Stimulated activated CD4-positive, alpha-beta T cell treated with anti-CD3 and anti-CD28 coated beads, Interleukin-1b, Interleukin-23, amount 100 ng/mL, for 1 hour (primary cell): ENCODE measurements at places on chromosomes 5 and 9.

DNA sequence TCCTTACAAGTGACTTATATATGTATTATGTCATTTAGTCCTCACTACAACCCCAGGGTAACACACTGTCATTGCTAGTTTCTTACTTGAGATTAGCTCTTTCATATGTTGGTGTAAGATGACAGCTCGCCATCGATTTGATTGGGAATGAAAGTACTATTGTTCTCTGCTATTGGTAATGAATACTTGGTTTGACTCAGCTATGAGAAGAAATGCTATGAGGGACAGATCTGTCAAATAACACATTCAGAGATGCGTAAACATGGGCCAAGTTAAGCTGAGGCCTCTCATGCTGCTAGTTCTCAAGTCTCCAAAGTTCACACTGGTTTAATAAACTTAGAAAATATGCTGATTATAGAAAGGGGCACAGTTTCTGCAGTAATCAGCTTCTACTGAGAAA is 142.7 kb downstream of the SGCD start:
- no peak for DNase-seq

DNA sequence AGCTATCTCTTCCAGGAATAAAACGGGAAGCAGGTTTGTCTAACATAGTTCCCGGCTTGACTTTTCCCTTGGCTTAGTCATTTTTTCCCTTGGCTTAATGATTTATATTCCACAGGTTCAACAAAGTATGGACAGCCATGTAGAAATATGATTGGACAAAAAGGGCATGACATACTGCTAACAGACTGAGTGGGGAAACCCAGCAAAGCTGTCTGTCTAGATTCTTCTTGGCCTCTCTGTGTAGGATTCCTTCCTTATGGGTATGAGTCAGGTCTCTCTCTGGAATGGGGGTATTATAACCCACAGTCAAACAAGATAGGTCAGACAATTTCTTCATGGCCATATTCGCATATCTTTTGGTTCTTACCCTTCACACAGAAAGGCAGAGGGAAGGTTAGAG is 5.7 kb upstream of the MTAP start:
- DNase-seq = no peak

DNA sequence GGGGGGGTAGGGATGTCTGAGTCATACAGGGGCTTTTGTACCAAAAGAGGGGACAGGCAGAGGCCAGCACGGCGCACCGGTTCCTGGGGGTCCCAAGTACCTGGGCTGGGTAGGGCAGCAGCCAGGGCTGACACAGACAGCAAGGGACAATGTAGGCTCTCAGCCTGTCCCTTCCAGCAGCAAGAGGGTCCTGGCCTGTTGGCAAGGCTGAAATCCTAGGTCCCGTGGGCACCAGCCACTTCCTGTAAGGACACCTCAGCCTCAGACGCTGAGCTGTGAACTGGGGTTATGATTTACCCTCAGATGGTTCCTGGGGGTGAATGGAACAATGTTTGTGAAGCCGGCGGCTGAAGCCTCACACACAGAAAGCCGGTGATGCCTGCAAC is 41.3 kb downstream of the NACC2 start:
- no peak for DNase-seq

DNA sequence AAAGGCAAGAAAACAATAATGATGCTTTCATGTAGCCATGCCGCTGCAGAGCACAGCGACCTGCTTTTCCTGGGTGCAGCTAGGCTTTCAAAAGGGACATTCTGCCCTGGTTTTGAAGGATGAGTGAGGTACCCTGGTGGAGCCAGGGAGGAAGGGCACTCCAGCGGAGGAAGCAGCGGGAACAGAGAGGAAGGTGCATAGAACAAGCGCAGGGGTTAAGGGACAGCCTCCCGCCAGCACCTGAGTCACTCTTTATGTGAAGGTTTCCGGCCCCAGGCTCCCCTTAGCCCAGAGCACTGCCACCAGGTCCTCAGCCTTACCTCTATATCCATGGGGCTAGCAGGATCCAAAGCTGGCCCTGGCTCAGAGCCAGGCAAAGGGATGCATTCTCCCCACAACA is 221.1 kb downstream of the CDK5RAP2 start:
- no peak for DNase-seq

DNA sequence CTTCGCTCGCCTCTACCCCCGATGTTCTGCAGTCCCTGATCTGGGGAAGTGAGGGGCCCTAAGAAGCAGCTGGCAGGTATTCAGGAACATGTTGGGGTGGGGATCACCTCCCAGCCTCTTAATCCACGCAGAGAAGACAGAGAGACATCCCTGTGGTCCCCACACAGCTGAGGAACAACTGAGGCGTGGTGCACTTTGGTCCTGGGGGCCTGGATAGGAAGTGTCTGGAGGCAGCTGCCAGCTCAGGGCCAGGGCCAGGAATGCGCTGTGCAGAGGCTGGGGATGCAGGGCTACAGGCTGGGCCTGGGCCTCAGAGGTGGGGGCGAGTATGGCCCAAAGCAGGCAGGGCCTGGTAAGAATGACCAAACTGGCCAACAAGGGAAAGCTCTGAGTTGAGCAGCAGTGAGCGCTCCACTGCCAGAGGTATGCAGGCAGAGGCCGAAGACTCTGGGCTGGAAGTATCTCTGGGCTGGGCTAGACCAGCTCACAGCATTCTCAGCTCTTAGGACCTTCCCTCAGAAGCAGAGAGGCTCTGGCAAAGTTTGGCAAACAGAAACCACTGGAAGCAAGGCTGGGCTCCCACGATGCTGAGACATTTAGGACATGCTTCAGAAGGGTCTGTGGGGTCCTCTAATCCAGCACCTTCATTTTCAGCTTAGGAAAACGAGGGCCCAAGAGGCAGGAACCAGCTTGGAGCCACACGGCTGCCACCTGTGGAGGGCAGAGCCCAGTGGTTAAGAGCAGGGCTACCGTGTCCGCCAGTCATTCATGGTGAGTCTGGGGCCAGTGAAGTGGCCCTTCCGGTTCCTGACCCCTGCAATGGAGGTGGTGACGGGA is 174.4 kb downstream of the GAPVD1 start:
- no peak for DNase-seq

DNA sequence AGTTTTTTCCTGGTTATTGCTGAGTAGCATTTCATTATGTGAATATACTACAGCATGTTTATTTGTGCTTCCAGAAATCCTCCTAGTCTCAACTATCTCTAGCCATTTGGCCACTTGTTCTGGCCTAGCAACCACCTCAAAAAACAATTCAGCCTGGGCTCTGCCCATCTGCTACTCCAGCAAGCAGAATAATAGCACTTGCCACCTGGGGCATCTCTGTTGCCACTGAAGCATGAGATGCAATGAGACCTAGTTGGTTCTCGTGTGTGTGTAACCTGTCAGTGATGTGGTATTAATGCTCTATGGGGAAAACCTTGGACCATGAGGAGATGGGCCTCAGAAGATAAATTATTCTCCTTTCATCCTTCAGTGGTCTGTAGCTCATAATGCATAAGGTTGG is 129.5 kb downstream of the RNF180 start:
- DNase-seq = no peak

DNA sequence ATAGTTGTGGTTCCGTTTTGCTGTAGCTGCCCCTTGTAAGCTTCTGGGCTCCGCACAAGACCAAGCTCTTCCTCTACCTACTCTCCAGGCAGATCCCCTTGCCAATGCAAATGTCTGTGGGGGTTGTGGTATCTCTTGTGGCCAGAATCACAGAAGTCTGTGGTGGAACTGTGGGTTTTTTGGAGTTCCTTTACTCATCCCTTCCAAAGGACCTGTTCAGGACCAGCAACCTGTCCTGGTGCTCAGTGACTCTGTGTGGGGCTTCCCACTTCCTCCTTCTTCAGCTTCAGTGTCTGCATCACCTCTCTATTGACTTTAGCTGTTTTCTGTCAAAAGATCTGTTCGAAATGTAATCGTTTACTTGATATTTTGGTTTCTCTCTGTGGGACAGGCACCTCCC is 441.3 kb upstream of the ADAMTSL1 start:
- no peak for DNase-seq

GRCh38 chr9:88773126-88773525 is 218.1 kb upstream of the S1PR3 start:
- DNase-seq = no peak

DNA sequence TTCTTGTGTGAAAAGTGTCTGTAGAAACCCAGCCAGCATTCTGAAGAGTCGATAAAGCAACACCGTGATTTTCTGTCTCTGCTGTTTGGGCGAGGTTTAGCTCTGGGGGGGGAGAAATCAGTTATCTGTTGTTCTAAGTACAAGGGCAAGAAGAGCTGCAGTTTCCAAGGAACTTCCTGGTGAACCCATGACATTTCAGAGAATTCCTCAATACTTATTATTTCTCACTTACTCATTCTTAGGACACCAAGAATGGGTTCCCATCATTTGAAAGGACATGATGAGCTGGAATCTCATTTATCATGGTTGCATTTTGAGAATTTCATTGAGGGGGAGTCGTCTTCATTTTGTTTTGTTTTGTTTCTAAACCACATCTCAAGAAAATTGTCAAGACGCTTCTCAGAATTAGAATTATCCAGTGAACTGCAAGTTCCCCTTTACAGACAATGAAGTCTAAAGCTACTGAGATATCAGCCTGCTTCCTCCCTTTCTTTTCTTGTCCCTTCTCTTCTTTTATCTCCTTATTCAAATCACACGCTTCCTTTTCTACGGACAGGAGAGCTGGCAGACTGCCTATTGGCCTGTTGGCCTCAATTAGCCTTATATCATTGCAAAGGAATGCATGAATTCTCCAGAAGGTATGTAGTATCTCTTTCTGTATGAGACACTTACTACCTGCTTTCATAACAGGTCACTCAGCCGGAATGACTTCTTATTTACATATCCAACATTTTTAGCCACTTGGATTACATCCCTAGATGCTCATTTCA is 53.7 kb downstream of the ZNF462 start:
- no peak for DNase-seq

GRCh38 chr5:131745703-131746102 is 51.1 kb downstream of the FNIP1 start:
- DNase-seq = no peak

GRCh38 chr9:135039266-135039870 is 48.1 kb upstream of the OLFM1 start:
- DNase-seq = no peak

DNA sequence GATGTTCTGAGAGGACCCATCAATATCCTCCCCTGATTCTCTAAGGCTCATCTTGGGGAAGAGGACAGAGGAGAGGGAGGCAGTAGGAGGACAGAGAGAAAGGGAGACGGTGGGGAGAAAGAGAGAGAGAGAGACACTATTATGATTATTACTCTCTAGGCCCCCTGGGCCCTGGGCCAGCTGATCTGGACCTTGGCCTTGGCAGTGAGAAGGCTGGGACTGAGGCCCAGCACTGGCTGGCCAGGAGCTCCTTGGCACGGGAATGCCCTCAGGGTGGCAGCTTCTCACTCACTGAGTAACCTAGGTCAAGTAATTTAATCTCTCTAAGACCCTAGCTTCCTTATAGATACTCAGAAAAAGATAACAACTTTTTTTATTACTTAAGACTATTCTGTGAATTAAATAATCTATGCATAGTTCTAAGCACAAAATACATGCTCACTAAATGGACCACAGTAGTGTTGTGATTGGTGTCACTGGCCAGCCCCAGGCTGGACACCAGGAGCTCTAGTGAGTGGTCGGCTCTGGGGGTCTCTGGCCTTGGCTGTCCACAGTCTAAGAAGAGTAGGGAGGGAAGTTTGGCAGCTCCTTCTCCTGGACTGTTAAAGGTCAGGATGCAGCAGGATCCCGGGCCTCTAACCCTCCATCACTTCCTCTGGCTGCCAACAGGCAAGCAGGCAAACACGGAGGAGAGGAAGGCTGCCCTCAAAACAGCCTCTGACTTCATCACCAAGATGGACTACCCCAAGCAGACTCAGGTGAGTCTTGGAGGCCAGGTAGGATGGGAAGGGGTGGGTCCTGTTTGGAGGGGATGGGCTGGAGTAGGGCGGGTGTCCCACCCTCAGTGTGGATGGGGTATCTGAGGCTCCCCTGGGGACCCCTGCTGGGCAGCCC is 50.0 kb downstream of the GSN start:
- DNase-seq = no peak

- DNase-seq = no peak
Observed at GRCh38 chr9:14418941-14419937, 105.3 kb upstream of the NFIB start.

DNA sequence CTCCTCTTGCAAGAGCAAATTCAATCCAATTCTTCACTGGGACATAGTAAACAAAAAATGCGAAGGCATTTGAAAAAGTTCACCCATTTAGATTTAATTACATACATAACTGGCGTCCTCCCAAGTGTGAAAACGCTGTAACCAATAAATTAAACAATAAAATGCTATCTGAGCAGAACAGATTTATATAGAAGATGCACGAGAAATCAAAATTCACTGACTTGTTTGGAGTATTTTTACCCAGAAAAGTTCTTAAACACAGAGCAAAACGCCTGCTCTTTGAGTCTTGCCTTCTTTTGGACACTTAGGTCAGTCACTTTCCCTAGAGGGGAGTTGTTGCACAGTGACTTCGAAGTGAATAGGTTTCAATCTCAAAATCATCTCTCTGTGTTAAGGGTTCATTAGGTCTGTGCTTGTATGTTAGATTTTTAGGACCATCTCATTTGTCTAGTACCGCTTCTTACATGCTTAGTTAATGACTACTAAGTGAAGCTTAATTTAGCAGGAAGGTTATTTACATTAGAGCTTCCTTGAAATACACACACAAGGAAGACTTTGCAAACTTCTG is 1.9 kb downstream of the ALDH1A1 start:
- no peak for DNase-seq

DNA sequence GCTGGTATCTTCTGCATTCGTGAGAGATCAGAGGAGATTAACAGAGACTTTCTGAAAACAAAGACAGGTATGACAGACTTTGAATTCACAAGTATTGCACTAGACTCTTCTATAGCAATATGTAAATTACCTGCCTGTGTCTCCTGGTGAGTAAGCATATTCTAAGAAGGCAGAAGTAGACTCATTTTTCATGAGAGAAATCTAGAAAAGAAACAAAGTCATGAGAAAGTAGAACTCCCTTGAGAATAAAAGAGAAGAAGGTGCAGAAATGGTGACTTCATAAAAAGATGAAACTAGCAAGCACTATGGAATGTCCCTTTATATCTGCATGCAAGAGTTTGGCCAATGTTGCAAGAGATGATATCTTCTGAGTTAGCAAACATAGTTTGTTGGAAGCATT is 419.8 kb downstream of the DMRT2 start:
- no peak for DNase-seq

- no peak for DNase-seq
Observed at GRCh38 chr9:88800329-88800682, 191.0 kb upstream of the S1PR3 start.

DNA sequence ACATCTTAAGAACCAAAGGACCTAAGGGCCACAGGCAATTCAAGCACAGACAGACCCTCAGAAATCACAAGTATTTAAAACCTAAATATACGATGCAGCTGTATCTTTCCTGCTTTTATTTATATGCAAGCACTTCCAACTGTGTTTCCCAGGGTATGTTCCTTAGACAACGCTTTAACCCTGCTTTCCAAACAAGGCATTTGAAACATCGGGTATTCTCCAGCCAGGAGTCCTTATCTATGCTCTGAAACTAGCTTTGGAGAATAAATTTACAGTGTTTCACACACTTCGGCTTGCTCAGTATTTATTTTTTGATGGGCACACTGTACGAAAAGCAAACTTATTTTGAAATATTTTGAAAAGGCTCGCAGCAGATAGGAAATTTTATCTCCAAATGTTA is 13.5 kb downstream of the NR6A1 start:
- DNase-seq = no peak
